CD4-positive, alpha-beta T cell (primary cell): ENCODE measurements at places on chromosomes 5 and 9. TPM values are rescaled to one million over a fixed set of nuclear protein-coding genes. Genes with fewer than 3 reads are reported as not detected.
A peak's percentile ranks its signal among the peaks of the same experiment; 100 is the strongest.

Gene LVRN
- 0.17 TPM for total RNA-seq

Gene TOPORS
- total RNA-seq: 40.8 TPM

Gene PCDHB13
- total RNA-seq: not detected

- peaks cover 5% of the 10 kb centered on the region for H3K27me3 ChIP-seq
- DNase-seq: no peak
- H3K36me3 ChIP-seq: no peaks in the 10 kb centered on the region
These were observed 408.0 kb upstream of the SLC30A5 start for GRCh38 chr5:68685863-68686262.

- peaks cover 53% of the 10 kb centered on the region for H3K4me1 ChIP-seq
- H3K27me3 ChIP-seq: no peaks in the 10 kb centered on the region
- H3K36me3 ChIP-seq: peaks cover 98% of the 10 kb centered on the region
- H3K27ac ChIP-seq: no peak overlapping the region
These were observed 31.4 kb downstream of the ANXA6 start for GRCh38 chr5:151126199-151126645.

- no peak overlapping the region for H3K27ac ChIP-seq
- H3K4me1 ChIP-seq: no peaks in the 10 kb centered on the region
- DNase-seq: no peak
- H3K4me3 ChIP-seq: no peak overlapping the region
These were observed 130.6 kb downstream of the MYO10 start for GRCh38 chr5:16805486-16805885.

DNA sequence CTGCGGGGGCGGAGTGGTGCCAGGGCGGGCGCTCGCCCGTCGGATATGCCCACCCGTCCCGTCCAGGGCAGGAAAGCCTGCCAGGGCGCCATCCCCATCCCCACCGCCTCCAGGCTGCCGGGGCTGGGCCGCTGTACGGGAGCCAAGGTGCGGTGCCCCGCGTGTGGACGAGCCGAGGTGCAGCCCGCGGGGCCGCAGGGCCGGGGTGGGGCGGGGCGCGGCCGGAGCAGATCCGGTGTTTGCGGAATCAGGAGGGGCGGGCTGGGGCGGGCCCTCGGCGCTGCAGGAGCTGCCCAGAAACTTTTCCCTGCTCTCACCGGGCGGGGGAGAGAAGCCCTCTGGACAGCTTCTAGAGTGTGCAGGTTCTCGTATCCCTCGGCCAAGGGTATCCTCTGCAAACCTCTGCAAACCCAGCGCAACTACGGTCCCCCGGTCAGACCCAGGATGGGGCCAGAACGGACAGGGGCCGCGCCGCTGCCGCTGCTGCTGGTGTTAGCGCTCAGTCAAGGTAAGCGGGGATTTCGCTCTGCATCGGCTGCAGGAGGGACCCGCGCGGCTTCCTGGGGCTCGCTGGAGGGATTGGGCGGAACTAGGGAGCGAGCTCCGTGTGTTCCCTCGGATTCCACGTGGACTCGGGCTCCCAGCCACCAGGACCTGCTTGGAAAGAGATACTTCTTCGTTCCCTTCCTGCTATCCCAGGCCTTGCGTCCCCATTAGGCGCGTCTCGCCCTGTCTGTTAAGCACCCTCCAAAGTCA is at the start of gene ITGA2:
TSS of gene ITGA2 (plus strand) at position 328 of the 756 bp plus-strand sequence. CDS start at position 445, 117 bp downstream.
- no peak within 1 kb of the TSS for H3K27ac ChIP-seq
- peak; percentile 4 for DNase-seq
- peaks cover 18% of the 10 kb centered on the region for H3K4me1 ChIP-seq
- peak within 1 kb of the TSS; percentile 76 for H3K4me3 ChIP-seq
- H3K36me3 ChIP-seq: no peaks in the 10 kb centered on the region
- H3K27me3 ChIP-seq: peaks cover 10% of the 10 kb centered on the region

DNA sequence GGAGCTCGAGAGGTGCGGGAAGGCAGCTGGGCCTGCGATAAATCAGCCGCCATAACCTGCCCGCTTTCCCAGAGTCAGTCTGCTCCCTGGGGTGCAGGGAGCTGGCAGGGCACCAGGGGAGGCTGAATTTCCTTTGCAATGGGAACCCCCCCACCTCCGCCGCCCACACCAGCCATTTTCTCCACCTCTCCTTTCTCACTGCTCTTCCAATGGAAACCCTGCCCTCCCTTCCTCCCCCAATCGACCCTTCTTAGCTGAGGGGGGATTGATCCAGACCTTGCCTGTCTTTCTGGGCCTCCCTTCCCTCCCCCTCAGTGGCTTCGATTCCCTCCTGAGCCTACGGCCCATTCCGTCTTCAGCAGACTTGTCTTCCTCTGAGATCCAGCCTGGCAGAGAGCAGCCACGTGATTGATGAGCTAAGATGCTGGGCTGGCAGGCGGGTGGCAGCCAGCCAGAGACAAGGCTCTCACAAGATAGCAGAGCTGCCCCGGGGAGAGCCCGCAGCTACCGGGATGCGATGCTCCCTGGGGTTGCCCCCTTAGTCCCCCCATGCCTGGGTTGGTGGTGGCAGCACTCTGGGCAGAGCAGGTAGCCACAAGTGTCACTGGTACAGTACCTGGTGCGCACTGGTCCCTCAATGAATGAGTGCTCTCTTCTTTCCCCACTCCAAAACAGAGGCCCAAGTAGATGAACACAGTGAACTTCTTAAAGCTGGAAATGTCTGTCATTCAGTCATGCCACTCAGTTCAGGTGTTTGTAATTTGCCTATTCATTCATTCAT is 53.7 kb upstream of the FABP6 start:
- no peaks in the 10 kb centered on the region for H3K4me1 ChIP-seq
- H3K36me3 ChIP-seq: no peaks in the 10 kb centered on the region
- no peak overlapping the region for H3K4me3 ChIP-seq
- H3K27me3 ChIP-seq: no peaks in the 10 kb centered on the region
- no peak overlapping the region for H3K27ac ChIP-seq
